ENCODE measurements at places on chromosomes 6 and 20.
A peak's percentile ranks its signal among the peaks of the same experiment; 100 is the strongest.

GRCh38 chr6:102582569-102582968 is 1189.1 kb downstream of the GRIK2 start:
- DNase-seq: no peak

DNA sequence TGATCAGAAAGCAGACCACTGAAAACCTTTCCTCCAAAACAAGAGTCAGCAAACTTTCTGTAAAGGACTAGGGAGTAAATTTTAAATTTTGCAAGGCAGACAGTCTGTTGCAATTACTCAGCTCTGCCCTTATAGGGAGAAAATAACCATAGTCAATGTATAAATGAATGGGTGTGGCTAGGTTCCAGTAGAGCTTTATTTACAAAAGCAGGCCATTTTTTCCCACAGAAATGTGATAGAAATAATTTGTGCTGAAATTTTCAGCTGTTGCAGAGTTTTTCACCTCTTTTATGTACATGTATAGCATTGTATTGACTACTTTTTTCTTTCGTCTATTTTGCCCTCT is 7.7 kb downstream of the AMD1 start:
- DNase-seq: no peak

DNA sequence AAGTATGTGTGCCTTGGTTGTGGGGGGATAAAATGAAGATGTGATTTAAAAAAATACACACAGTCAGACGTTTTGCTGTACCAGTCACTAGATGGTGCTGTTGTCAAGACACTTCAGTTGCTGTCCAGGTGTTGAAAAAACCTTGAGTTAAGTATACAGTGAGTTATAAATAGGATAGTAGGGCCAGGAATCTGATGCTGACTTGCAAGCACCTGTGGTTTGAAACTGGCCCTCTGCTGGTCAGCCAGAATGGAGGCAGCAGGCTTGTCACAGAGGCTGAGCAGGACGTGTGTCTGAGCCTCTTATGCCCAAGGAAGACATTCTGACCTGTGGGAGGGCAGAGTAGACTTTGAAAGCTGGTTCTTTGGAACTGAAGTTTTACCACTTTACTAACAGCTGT is 27.8 kb downstream of the RNF8 start:
- peak; percentile 42 for DNase-seq

GRCh38 chr6:148464319-148465010 is 121.8 kb downstream of the SASH1 start:
- DNase-seq: peak; percentile 66

GRCh38 chr6:116406678-116407345 is 36.1 kb downstream of the DSE start:
- no peak for DNase-seq

GRCh38 chr6:15363523-15364400 is 117.9 kb downstream of the JARID2 start:
- DNase-seq: no peak

- no peak for DNase-seq
Observed at GRCh38 chr20:50196248-50196647, 5.6 kb downstream of the CEBPB start.

DNA sequence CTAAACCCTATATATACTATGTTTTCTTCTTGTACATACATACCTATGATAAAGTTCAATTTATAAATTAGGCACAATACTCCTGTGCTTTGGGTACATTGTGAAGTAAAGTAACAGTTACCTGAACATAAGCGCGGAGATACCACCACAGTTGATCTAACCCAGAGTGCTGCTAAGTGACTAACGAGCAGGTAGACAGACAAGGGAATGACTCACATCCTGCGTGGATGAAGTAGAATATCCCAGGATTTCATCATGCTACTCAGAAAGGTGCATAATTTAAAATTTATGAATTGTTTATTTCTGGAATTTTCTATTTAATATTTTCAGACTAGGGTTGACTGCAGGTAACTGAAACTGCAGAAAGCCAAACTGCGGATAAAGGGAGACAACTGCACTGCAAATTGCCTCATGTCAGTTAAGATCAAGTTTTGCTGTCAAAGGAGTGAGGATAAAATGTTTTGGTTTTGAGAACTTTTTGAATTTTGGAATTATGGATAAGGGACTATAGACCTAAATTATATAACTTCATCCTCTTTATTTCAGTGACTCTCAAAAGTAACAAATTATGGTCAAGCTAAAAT is 14.4 kb downstream of the MKKS start:
- no peak for DNase-seq

- no peak for DNase-seq
Observed at GRCh38 chr6:140854318-140854717, 1278.4 kb upstream of the GJE1 start.

DNA sequence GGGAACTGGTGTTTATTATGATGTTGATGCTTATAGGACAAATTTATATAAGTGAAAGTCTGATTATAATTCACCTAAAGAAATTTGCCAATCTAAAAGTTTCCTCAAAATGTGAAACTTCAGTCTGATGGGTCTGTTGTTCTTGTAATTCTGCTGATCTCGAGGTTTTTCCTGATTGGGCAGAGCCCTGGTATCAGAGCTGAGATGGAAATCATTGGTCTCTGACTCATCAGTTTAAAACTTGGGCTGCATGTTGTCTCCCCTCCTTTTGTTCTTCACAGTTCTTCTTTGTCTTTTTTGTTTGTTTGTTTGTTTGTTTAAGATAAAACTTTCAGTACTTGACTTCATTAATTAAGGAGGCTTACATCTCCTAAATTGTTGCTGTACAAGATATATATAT is 5.9 kb downstream of the SMAP1 start:
- no peak for DNase-seq

DNA sequence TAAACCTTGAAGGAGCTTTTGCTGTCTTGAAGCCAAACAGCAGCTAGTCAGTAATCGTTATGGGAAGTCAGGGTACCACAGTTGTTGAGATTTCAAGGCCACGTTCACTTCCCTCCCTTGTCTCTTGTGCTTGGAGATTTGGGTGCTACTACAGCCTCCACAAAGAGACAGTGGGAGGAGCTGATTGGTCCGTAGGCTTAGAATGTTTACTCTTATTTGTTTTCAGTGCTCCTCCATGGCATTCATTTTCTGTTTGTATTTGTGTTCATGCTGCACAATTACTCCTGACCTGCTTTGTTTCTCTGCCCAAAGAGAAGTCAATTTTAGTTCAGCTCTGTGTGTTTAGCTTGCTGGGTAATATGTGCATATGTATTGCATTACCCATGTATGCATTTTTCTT is 147.7 kb downstream of the PRL start:
- DNase-seq: no peak

- no peak for DNase-seq
Observed at GRCh38 chr6:36426622-36427021, 16.0 kb downstream of the PXT1 start.

DNA sequence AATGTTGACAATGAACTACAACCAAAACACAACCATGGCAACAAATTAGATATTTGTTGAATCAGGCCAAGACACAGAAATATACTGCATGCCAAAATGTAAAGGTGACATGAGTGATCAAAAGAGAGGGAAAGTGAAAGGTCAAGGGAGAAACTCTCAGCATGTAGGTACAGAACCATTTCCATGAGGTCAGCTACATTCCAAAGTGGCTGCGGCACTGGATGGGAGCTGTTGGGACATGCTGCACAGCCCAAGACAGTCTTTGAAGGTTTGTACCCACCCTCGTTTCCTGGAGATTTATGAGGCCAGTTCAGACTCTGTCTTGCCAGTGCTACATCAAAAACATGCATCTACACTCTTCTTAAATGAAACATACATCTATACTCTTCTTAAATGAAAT is 579.9 kb downstream of the BMP2 start:
- no peak for DNase-seq

DNA sequence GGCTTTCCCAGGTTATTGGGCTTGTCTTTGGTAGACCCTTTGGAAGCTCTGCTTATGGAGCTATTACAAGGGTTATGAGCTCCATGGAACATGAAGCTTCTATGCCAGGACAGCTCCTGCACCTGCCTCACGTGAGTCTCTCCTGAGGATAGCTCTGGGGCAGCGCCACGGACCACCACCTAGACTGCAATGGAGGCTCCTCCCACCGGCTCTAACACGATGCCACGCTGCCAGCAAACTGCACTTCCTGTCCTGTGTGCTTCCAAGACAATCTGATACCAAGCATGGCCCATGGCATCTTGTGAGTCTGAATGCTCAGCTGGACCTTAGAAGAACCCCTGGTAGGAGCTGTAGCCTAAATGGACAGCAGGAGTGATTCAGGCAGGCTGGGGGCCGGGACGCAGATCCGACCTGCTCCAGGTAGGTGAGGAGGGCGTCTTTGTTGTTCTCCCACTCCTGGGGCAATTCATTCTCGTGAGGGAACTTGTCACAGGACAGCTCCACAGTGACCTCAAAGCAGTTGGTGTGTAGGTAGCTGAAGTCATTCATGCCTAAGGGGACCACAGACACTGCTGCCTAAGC is 5.5 kb downstream of the CPXM1 start:
- no peak for DNase-seq

GRCh38 chr6:148808786-148809304 is 62.0 kb downstream of the UST start:
- no peak for DNase-seq

GRCh38 chr6:52000064-52000463 is 87.3 kb downstream of the PKHD1 start:
- DNase-seq: no peak

DNA sequence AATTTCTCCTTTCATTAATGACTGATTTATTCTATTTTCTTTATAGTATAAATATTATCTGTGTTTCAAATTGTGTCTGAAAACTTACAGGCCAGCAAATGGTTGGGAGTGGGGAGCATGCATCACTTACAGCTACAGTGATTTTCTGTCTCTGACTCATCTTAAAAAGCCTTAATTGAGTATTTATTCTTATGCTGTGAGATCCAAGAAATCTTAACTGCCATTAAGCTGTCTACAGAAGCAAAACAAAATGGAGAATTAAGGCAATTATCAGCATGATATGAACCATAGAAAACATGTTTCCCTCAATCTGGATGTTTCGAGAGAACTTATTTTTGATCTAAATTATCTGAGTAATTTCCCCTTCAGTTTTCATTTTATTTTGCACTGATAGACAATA is 831.2 kb downstream of the KIF16B start:
- no peak for DNase-seq

DNA sequence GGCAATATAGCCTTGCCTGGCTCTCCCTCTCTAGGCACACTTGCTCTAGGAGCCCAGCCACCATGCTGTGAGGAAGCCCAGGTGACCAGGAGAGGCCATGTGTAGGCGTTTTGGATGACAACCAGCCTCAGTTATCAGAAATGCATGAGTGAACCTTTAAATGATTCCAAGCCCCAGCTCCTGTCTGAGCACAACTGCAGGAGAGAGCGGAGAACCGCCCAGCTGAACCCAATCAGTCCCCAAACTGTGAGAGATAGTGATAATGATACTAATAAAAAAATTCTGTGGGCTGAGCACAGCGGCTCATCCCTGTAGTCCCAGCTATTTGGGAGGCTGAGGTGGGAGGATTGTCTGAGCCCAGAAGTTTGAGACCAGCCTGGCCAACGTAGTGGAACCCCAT is 83.8 kb upstream of the TOX2 start:
- no peak for DNase-seq

GRCh38 chr6:145784683-145785082 is 29.9 kb downstream of the FBXO30 start:
- no peak for DNase-seq

DNA sequence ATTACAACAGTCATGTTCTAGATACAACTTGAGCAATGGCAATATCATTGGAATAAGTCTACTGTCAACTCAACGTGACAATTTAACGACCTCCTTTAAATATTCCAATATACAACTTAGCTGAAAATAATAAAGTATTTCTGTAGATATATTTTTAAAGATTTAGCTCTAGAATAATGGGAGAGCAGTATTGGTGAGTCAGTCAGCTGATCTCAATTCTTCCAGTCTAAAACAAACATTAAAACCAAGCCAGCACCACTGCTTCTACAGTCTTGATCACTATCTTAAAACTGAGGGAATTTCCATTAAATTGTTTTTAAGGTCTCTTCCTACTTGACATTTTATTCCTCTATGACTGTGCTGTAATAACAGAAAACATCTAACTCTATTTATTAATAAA is 38.2 kb downstream of the NOL7 start:
- DNase-seq: no peak

DNA sequence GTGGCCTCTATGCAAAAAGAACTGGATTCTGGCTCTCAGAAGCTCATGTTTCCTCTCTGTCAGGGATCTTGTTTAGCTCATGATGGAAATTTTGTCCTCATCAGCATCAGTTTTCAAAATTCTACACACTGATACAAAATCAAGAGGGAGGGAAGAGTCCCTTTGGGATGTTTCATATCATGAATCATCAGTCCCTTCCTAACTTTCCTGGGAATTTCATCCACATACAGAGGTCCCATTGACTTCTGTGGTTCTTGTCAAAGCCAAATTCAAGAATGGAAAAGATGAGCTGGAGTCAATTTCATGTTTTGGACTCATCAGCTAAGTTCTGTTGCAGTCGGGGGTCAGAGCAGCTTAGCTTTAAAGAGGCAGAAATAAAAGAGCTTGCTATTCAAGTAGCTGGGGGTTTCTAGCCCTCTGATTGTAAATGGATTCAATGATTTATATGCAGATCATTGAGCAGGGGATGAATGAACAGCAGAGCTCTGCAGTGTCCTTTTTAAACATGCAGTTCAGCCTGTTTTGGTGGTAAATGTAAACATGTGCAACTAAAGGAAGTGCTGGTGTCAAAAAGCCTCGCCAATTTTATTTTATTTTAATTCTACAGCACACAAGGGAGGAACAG is 21.3 kb upstream of the TMEM14A start:
- no peak for DNase-seq

Data from fibroblast of the conjunctiva (primary cell).